ENCODE measurements at places on chromosomes 12 and 14.

- DNase-seq, result peak; percentile 87
These were observed 15.8 kb upstream of the CPNE8 start for GRCh38 chr12:38921025-38921677.

- no peak for DNase-seq
These were observed 84.1 kb upstream of the BCL11B start for GRCh38 chr14:99356031-99356608.

GRCh38 chr12:49261721-49262120 lies 3.2 kb upstream of the TUBA1C start:
- no peak for DNase-seq

DNA sequence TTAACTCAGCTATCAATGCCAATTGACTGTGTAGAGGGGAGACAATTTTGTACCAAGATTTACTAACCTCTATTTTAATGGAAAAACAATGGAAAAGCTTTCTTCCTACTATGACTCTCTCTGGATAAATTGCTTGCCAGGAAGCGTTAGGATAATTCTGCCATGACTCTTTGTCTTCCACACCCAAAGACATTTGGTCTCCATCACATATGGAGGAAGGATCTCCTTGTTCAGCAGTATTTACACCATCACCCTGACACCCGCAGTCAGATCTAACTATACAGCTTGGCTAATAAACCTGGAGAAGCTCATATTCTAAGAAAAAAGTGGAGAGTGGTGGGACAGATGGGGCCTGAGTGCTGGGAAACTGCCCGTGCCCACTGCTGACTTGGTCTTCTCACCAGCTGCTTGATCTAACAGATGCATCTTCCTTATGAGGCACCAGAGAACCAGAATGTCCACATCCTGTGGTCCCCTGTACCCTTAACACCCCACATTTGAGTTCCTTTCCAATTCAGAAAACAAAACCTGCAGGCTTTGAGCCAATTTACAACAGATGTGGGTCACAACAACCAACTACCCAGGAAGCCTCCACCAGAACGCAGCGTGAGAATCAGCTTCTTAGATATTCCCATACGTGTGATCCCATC lies 154.0 kb downstream of the DAD1 start:
- no peak for DNase-seq

DNA sequence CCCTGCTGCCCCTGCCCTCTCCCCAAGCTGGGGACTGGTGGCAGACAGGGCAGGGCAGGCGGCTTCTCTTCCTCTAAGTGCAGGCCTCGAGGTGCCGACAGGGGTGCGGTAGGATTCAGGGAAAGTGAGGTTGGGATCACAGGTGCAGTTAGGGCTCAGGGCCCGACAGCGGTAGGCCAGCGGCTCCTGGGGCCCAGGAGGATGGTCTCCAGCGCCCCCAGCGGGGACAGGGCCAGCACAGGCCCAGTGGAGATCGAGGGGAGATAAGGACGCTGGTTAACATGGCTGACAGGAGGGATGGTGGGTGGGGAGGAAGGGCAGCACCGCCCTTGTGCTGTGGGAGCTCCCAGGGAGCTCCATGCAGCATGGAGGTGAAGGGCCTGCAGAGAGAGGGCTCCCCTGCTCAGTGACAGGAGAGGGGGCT lies 935 bp upstream of the CRIP1 start:
- peak; percentile 89 for DNase-seq

GRCh38 chr12:47617476-47617875 lies 88.4 kb downstream of the RPAP3 start:
- DNase-seq, result no peak

DNA sequence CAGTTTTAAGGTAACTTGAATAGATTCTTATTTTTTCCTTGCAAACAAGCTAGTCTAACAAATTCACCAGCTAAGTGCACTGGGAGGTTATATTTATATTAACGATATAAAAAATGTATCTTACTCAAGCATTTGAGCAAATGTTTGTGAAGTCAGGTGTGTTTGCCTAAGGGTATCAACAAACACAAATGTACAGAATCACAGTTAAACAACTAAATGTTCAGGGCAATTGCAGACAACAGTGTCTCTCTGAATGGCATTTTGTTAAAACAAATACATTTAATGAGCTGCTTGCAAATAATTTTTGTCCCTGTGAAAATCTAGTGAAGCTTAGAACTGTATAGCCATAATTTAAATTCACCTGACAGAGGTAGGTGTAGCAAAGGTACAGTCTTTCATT lies 28.2 kb upstream of the FLRT2 start:
- no peak for DNase-seq

DNA sequence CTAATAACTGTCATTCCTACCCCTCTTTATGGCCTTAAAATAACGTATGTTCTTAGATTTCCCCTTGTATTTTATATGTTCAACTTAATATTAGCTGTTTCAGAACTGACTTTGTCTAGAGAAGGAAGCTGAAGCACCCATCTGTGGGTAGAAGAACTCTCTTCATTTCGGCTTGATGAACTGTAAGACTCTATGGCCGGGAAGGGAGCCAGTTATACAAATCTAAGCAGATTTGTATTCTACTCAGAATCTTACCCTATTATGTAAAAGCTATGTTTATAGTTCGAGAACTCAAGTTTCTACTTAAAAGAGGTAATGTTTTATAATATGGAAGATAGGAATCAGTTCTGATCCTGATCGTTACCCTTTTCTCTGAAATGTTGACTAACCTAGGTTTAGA lies 390.9 kb upstream of the PRICKLE1 start:
- DNase-seq, result no peak

DNA sequence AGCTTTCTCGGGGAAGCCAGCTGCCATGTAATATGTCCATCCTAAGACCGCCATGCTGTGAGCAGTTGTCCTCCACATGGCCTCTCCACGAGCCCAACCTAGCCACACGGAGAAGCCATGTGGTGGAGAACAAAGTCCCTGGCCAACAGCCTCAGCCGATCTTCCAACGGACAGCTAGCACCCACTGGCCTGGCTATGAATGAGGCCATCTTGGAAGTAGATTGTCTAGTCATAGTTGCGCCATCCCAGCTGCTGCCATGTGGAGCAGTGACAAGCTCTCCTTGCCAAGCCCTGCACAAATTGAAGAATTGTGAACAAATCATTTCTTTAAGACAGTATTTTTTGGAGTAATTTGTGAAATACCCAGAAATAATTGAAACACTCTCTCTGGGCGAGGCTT lies 49.3 kb upstream of the USP44 start:
- DNase-seq, result no peak

GRCh38 chr12:54587315-54587873 lies 1.1 kb downstream of the PPP1R1A start:
- no peak for DNase-seq

- DNase-seq, result no peak
These were observed 15.4 kb downstream of the HSP90AA1 start for GRCh38 chr14:102071283-102071998.

- DNase-seq, result peak; percentile 54
These were observed 359.9 kb downstream of the RGS6 start for GRCh38 chr14:72291908-72292688.

DNA sequence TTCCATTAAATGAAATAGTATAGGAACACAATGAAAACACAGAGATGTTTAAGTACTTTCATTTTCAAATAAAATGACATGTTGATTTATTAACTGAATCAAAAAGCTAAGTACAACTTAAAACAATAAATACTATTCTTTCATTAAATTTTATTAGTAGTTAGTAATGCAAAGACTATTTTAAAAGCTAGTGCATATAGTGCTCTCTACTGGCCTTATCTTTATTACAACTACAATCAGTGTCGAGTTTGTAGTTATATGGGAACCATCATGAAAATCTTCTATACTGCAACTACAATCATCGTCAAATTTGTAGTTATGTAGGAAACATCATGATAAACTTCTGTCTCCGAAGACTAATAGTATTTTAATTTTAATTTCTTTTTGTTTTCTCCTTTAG lies 8.9 kb upstream of the LIN7A start:
- no peak for DNase-seq

GRCh38 chr14:97344666-97345065 lies 547.5 kb downstream of the VRK1 start:
- no peak for DNase-seq

DNA sequence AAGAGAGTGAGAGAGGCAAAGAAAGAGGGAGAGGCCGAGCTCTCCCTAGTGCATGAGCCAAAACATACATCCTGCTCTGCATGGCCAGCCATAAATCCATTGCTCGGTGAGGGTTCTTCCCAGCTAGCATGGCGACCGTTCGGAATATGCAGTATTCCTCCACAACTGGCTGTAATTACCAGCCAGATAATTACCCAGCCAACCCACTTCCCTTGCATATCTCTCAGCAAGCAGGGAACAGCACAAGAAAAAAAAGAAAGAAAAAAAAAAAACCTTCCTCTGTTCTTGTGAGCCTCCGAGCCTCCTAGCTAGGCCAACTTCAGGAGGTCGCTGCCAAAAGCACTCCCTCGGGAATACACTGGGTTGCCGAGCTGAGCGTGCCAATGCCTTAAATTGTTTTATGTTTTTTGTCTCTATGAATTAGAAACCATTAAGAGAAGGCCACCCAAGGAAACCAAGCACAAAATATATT lies 567.9 kb downstream of the MED13L start:
- no peak for DNase-seq

DNA sequence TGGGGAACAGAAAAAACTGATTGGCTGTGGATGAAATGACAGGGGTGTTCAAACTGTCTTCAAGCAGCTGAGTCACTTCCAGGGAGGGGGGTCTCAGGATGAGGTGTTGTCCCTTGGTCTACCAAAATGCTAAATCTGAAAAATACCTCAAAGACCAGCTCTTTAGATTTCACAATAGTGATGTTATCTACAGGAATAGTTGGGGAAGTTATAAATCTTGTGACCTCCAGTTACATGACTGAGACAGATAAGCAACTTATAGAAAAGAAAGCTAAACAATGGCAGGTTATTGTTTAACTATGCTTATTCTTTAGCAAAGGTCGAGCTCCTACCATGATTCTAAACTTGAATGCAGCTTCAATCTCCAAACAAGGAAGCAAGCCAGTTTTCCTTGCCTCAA lies 125.4 kb downstream of the SYT10 start:
- DNase-seq, result no peak

DNA sequence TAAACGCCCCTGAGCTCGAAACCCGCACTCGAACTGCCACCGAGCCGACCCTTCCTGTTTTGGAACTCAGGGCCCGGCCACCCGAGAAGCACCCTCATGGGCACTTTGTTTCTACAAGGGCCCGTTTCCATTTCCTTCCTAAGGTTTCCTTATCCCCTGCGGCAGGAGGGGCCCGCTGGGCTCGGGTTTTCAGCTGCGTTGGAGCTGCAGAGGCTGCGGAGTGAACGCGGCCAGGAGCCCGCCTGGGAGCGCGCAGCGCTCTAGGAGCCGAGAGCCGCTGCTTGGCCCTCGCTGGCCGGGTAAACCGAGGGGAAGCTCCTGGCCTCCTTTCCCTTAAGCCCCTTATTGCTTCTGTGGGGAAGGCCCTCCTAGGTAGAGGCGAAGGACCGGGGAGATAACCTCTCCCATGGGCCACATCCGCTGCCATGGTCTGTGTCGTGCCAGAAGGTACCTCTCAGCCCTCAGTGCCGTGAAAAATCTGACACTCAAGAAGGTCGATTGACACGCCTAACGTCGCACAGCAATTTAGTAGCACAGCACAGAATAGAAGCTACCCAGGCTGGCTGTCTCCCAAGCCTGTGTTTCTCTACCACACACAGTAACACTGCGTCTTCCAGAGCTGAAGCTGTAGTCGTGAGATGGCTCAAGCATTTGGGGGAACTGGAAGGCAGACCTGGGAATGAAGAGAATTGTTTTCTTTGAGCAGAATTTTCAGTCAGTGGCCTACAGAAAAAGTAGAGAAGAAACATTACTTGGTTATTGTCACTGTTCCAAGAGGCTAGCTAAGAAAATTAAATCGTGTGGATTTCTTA lies 12.9 kb upstream of the CALM1 start:
- DNase-seq, result peak; percentile 79
